T-helper 2 cell (primary cell): ENCODE measurements at places on chromosomes 11 and 22.
A peak's percentile ranks its signal among the peaks of the same experiment; 100 is the strongest.

GRCh38 chr11:44811841-44812448, 85.2 kb downstream of the TSPAN18 start:
- no peak for DNase-seq

GRCh38 chr11:123061403-123062157, at the start of gene HSPA8:
Gene HSPA8, minus strand, starts transcription at chr11:123062136. Its CDS starts 812 bp downstream, at chr11:123061324.
- peak; percentile 57 for DNase-seq

GRCh38 chr11:104279587-104279986, 115.6 kb upstream of the PDGFD start:
- no peak for DNase-seq

DNA sequence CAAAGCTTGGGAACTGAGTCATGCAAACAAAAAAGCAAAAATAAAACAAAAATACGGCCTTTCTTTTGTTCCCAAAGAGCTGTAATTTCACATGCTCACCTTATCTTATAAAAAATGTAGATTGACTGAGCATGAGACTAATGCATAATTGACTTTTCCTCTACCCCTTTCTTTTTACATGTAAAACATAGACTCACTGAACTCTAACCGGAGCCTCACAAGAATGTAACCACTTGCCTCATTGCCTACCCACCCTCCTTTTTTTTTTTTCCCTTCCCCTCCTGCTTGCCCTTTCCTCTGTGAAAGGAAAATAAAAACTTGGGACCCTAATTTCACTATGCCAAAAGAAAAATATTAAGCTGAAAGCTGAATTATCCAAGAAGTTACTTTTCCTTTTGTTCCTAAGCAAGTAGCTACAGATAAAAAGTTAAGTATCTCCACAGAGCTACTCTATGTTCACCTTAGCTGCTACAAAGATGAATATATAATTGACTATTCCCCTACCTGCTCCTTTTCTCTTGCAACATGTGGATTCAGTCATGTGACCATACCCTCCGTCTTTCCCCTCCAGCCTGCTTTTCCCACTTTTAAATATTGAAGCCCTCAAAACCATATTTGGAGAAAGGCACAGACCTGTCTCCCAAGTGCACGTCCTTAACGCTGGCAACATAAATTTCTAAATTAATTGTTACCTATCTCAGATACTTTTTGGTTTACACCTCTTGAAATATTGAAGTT, 39.6 kb upstream of the WEE1 start:
- no peak for DNase-seq

GRCh38 chr11:59173964-59174663, 2.2 kb downstream of the DTX4 start:
- DNase-seq, result no peak

- DNase-seq, result no peak
Measured at GRCh38 chr11:65223011-65223410, 38.8 kb upstream of the POLA2 start.

DNA sequence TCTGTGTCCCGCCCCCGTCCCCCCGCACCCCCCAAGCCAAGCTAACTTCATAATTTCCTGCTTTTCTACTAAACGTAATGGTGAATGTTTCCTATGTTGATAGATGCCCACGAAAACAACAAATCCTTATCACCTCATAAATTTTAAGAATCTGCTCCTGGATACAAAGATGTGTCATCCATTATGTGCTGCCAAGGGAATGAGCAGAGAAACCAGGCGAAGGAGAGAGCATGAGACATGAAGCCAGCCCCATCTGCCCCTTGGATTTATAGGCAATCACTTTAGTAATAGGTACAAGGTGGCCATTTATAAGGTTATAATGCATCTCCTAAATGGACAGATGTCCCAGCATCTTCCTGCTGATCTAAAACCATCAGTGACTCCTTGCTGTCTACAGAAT, 30.3 kb downstream of the LAYN start:
- no peak for DNase-seq

GRCh38 chr22:44341431-44342346, 28.9 kb upstream of the SHISAL1 start:
- no peak for DNase-seq

- no peak for DNase-seq
Measured at GRCh38 chr11:17394743-17395390, 6.4 kb upstream of the KCNJ11 start.

DNA sequence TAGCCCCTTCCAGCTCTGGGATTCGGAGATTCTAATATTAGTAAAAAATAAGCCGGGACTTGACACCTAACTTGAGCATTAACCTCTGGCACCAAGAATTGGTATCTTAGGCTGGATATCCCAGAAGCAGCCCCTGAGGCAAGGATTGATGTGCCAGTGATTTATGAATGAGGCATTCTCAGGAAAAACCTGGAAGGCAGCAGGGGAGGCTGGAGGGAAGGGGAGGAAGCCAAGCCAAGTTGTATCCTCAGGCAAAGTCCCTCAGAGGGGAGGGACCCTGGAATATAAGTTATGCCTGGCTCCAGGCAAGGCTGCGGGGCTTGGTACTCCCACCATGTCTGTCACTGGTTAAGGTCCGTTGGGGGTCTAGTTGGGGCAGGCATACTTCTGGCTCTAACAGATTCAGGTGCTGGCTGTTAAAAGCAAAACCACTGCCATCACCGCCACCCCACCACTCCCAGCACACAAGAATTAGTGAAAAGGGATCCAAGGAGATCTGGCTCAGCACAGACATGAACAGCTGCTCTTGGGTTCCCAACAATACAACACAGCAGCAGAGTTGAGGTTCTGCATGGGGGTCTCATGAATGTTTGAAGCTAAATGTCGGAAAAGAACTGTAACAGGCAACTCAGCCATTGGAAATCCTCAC, 29.8 kb downstream of the LMO2 start:
- no peak for DNase-seq

GRCh38 chr22:24156141-24156912, 25.0 kb upstream of the SUSD2 start:
- peak; percentile 83 for DNase-seq

DNA sequence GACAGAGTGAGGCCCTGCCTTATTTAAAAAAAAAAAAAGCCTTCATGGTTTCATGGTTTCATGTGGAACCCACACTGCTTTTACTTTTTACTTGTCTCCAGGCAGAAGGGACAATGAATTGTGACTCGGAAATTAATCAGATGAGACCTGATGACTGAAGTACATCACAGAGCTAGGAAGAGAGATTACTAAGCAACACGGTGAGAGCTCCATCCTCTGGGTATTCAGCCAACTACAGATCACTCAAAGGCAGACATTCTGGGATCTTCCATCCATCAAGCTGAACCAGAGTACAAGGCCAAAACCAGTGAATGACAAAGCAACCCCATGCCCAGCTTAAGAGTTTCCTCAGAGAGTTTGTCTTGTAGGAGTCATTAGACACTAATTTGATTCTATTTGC, 433.2 kb downstream of the SOX6 start:
- no peak for DNase-seq

- no peak for DNase-seq
Measured at GRCh38 chr11:109892321-109892794, 200.8 kb upstream of the ZC3H12C start.

GRCh38 chr11:70532731-70533130, 134.4 kb downstream of the CTTN start:
- no peak for DNase-seq

GRCh38 chr11:76209375-76209972, 3.2 kb upstream of the WNT11 start:
- no peak for DNase-seq

DNA sequence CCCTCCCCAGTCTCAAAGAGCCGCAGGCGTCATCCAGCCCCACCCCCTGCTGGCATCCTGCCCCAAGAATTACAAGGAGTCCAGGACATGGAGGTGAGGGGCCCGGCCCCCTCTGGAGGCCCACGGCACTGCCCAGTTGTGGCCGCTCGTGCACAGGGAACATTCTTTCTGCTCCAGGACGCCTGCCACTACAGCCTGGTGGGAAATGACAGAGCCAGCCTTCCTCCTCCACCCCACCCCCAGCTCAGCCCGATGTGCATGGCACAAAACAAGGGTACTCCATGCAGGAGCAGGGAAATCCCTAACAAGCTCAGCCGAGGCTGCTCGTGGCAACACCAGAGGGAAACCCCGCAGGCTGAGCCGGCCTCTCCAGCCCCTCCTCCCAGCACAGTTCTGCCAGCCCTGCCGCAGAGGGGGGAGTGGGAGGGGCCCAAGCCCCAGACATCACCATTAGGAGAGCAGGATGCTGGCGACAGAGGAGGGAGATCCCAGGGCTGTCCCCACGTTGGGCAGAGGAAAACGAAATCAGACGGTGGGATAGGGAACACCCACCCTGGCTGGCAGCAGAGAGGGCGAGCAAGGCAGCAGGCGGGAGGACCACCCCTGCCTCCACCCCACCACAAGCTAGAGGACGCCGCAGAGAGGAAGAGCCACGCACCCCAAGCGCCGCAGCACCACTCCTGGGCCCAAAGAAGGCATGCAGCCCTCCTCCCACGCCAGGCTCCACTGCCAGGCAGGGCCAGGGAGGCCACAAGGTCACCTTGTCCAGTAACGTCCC, 10.0 kb downstream of the IGSF9B start:
- peak; percentile 32 for DNase-seq

DNA sequence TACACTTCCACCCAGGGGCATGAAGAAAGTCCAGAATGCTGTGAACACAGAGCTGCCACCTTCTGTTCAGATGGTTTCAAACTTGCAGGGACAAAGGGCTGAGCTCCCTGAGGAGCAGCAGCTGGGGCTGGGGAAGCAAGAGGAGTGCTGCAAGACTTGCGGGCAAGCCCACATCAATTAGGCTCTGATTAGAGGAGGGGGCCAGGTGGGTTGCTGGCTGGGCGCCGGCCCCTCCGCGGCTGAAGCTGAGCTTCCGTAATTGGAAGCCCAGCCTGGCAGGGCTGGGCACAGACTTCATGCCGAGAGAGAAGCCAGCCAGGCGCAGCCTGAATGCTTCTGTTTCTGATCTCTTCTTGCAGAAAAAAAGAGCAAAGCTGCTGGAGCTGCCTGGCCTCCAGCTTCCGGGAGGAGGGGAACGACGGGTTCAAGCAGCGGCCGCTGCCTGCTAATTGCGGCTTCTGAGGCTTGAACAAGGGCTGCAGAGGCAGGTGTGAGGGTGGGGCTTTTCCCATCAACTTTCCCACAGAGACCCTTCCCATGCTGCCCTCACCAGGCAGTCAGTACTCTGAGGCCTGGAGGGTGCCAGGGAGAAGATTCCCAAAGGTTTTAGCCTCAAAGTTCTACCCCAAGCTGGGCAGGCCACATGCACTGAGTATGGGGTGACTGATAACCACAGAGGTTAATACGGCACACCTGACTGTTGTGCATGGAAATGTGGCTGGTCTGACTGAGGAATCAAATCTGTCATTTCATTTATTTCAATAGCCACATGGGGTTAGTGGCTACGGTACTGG, 91.1 kb upstream of the LMO1 start:
- DNase-seq, result no peak

DNA sequence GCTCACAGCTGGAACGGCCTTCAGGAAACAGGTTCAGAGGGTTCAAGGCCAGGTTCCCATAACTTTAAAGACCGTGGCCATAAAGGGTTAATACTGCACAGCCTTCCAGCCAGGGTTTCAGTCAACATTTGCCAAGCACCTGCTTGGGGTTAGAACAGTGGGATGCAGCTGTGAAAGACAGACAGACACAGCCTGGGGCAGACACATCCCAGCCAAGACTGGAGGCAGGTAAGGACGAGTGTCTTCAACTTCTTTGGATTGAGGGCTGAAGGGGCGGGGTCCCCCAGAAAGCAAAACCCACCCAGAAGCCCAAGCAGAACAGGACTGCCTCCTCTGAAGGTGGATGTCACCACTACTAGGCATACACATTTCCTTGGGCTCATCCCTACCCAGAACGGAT, 14.3 kb downstream of the ARFGAP2 start:
- DNase-seq, result no peak

DNA sequence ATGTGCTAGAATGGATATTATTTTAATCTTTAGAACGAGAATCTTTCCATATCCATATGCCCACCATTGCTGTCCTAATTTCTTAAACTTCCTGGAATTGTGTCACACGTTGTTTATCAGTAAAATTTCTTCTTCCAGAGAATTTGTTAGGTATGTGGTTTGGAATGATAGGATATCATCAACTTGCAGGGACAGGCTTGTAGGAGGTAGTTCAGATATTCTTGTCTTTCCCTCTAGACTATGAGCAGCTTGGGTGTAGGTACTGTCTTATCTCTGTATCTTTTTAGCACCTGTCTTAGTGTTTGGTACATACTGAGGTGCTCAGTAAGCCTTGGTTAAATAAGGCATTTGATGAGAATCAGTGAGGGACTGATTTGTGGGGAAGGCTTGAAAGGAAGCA, 3.4 kb downstream of the CTNND1 start:
- DNase-seq, result no peak

GRCh38 chr11:133911171-133911570, 45.6 kb downstream of the IGSF9B start:
- DNase-seq, result no peak

DNA sequence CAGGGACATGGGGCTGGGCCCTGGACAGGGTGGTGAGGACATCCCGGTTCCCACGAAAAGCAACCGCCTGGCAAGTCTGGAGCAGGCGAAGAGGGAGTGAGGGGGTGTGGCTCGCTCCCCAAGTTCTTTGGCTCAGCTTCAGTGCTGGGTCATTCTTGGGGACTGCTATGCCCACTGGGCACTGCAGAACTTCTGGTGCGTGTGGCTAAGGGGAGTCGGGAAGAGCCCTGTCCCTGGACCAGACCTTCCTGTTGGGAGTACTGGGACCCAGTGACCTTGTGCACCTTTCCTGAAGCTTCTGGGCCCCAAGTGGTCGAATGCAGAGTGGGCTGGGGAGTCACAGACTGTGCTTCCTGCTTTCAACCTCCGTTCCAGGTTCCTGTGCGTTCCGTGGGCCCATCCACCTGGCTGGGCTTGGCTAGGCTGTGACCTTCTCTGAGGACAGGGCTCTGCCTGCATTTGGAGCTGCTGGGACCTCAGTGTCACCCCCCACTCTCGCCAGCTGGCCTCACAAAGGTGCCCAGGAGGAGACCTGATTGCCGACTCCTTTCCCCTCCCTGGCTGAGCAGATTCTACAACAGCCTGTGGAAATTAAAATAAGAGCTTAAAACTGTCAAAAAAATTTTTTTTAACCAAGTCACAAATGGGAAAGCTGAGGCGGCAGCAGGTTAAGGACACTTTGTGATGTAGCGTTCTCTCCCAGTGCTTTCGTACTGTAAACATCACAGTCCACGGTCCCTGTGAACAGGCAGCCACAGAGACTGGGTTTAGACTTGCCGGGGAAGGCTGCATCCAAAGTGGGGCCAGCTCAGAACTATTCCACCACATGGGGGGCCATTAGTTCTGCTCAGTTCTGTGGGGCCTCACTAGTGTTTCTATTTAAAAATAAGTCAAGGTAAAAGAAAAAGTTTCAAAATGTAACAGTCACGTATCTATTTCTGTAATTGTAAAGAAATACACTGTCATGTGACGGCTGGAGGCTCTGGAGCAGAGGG, 63.8 kb upstream of the WNT7B start:
- DNase-seq, result no peak

- DNase-seq, result no peak
Measured at GRCh38 chr22:20234760-20235388, 33.2 kb downstream of the RTN4R start.

DNA sequence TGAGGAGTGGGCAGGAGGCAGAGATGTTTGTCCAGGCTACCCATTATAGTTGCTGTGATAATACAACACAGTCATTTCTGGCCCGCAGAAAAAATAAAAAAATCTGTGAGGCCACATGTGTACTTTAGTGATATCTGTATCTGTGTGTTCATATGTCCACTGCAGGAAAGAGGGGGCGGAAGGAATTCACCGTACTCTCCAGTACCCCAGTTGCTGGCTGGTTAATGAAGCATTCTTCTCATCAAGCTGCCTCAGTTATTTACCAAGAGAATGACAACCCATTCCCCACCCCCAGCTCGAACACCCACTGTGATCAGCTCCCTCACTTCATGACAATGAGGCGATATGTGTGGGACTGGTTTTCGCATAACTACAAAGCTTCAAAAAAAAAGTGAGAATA, 309.3 kb downstream of the SOX6 start:
- no peak for DNase-seq
